ENCODE measurements at places on chromosomes 12 and 14.
A peak's percentile ranks its signal among the peaks of the same experiment; 100 is the strongest.

DNA sequence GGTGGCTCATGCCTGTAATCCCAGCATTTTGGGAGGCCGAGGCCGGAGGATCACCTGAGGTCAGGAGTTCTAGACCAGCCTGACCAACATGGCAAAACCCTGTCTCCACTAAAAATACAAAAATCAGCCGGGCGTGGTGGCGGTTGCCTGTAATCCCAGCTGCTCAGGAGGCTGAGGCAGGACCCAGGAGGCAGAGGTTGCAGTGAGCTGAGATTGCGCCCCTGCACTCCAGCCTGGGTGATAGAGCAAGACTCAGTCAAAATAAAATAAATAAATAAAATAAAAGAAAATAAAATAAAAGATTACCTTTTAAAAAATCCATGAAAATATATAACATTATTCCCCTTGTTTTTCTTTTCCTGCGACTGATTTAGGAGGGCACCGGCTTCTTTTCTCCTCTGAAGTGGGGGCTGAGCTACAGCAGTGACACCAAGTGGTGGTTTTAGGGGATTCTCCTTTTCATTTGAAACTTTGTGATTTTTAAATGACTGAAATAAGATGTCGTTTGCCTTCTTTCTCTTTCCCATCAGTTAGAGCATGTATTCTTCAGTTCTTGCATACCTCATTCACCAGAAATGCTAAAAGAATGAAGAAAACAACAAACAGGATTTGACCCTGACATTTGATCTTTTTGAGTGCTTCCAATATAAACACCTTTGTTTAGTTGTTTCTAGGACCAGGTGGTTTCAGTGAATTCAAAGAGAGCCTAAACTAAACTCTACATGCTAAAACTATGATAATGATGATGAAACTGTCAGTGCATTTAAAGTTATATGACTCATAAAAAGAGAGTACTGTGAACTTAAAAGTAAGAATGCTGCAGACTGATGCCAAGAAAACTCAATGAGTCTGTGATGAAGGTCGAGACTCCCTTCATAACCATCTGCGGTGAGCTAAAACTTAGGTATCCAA is 22.6 kb upstream of the PKP2 start:
- H3K27me3 ChIP-seq: no peaks in the 10 kb centered on the region
- H3K4me1 ChIP-seq: no peaks in the 10 kb centered on the region
- no peak overlapping the region for H3K4me3 ChIP-seq

GRCh38 chr12:57722716-57723629 is 15.6 kb downstream of the AGAP2 start:
- no peak for DNase-seq
- peaks cover 5% of the 10 kb centered on the region for H3K27me3 ChIP-seq
- H3K27ac ChIP-seq: no peak overlapping the region
- H3K36me3 ChIP-seq: no peaks in the 10 kb centered on the region
- no peaks in the 10 kb centered on the region for H3K4me1 ChIP-seq

DNA sequence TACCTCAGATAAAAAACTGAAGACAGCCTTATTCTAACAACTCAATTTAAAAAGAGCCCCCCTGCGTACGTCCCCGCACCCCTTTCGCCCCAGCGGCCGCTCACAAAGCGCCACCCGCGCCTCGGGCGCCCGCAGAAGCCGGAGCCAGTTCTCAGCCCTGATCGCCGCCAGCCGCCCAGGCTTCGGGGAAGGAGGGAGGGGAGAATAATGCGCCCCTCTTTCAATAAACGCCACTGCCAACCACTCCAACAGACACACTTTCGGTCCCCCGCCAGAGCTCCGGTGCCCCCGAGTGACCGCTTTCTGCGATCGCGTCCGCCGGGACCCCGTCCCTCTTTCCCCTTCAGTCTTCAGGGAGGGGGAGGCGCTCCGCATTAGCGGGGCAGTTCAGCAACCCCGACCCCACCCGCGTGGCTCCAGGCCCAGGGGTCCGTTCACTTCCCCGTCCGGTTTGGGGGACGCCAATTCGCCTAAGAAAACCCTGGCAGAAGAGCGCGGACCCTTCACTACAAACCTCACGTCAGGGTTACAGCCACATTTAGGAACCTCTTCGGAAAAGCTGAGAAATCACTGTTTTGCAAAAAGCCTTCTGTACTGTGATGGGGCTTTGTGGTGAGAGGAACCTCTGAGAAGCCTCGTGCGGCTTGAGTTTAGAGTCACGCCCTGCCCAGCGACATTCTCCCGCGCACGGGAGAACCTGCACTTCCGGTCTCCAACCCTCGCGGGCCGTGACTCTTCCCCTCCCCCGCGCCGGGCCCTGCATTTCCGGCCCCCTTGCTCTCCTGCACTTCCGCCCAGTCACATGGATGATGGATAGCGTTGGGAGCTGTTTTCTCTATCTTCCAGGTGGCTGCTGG is 18.7 kb downstream of the FOXG1 start:
- no peak for DNase-seq
- peak overlapping the region; percentile 23 for H3K4me3 ChIP-seq
- no peaks in the 10 kb centered on the region for H3K27me3 ChIP-seq
- peaks cover 9% of the 10 kb centered on the region for H3K4me1 ChIP-seq

GRCh38 chr14:99080306-99080705 is 191.7 kb downstream of the BCL11B start:
- H3K27me3 ChIP-seq: no peaks in the 10 kb centered on the region
- H3K36me3 ChIP-seq: no peaks in the 10 kb centered on the region
- DNase-seq: no peak
- H3K4me3 ChIP-seq: no peak overlapping the region
- no peak overlapping the region for H3K27ac ChIP-seq

GRCh38 chr14:92625213-92625612 is 111.6 kb downstream of the RIN3 start:
- H3K4me1 ChIP-seq: no peaks in the 10 kb centered on the region
- DNase-seq: no peak
- no peak overlapping the region for H3K4me3 ChIP-seq
- no peaks in the 10 kb centered on the region for H3K27me3 ChIP-seq
- peaks cover 30% of the 10 kb centered on the region for H3K36me3 ChIP-seq

- DNase-seq: no peak
- no peak overlapping the region for H3K27ac ChIP-seq
- H3K4me3 ChIP-seq: no peak overlapping the region
Measured at GRCh38 chr12:110197003-110197402, 72.8 kb downstream of the IFT81 start.

- no peaks in the 10 kb centered on the region for H3K36me3 ChIP-seq
- no peak for DNase-seq
- H3K27ac ChIP-seq: no peak overlapping the region
- H3K27me3 ChIP-seq: no peaks in the 10 kb centered on the region
Measured at GRCh38 chr14:100898935-100899883, 4.3 kb downstream of the RTL1 start.

DNA sequence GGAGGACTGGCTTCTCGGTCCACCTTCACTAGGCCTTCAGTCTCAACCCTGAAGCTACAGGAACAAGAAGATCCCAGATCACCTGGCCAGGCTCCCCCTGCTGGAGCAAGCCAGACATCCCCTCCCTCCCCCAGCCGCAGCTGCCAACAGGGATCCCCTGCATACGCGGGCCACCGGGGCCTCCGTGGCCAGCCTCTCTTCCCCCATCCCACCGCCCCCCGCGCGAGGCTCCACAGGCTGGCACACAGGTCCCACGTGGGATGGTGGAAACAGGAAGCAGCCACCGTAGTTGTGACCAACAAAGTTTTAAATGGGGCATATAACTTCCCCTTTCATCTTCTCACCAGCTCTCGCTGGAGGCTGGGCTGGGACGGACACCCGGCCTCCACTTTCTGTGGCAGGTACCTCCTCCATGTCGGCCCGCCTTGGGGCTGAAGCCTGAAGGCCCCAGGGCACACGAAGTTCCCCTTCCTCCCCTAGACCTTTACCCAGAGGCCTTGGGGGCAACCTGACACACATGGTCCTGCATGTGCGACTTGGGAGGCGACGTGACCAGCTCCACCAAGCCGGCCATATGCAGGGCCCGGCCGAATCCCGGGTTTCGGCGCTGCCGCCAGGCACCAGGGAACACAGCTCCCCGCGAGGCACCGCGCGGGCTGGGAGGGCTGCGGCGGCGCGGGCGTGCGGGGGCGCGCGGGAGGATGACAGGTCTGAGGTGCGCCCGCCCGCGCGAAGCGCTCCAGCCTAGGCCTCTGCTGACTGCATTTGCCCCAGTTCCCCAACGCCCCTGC is 44.4 kb upstream of the PNMA1 start:
- H3K4me1 ChIP-seq: no peaks in the 10 kb centered on the region
- H3K4me3 ChIP-seq: peak overlapping the region; percentile 74
- no peak for DNase-seq
- no peaks in the 10 kb centered on the region for H3K36me3 ChIP-seq
- no peaks in the 10 kb centered on the region for H3K27me3 ChIP-seq

GRCh38 chr14:68964300-68965093 is 14.6 kb downstream of the ACTN1 start:
- DNase-seq: no peak
- no peaks in the 10 kb centered on the region for H3K36me3 ChIP-seq
- no peak overlapping the region for H3K27ac ChIP-seq
- H3K27me3 ChIP-seq: no peaks in the 10 kb centered on the region
- no peak overlapping the region for H3K4me3 ChIP-seq

DNA sequence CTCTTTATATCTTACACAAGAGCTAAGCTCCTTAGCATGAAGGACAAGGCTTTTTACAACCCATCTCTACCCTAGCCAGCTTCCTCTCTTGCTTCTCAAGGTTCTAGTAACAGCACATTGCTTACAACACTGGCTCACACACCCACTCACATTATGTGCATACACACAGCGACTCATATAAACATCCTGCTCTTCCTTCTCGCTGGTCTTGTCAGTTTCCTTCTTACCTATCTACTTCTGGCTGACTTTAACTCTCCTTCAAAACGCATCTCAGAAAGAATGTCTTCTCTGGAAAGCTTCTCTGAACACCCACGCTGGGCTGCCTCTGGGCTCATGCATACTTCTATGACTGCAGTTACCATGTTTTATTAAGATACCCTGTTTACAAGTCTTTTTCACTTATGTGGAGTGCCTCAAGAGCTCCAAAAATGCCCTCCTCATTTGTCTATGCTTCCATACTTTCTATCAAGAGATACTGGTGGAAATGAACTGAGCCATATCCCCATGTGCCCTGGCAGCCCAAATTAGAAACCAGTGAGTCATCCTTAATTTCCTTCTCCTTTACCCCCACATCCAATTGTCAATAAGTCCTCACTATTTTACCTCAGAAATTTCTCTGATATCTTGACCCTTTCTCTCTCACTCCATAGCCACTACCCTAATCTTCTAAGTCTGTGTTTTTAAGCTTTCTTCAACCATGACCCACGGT is 126.9 kb upstream of the KRAS start:
- no peak overlapping the region for H3K4me3 ChIP-seq
- no peak for DNase-seq
- H3K36me3 ChIP-seq: no peaks in the 10 kb centered on the region
- no peak overlapping the region for H3K27ac ChIP-seq
- H3K27me3 ChIP-seq: no peaks in the 10 kb centered on the region

- no peaks in the 10 kb centered on the region for H3K27me3 ChIP-seq
- H3K4me1 ChIP-seq: no peaks in the 10 kb centered on the region
- no peak for DNase-seq
- H3K4me3 ChIP-seq: no peak overlapping the region
Measured at GRCh38 chr12:123683964-123684363, 13.1 kb downstream of the TCTN2 start.

All from tibial nerve (tissue), 4 donors.